ENCODE measurements at places on chromosomes 2 and 18.

GRCh38 chr2:56784046-56784445, 600.3 kb downstream of the CCDC85A start:
- no peak for DNase-seq

GRCh38 chr18:7370802-7371201, 139.9 kb downstream of the LRRC30 start:
- no peak for DNase-seq

GRCh38 chr2:21567395-21567794, 443.6 kb downstream of the TDRD15 start:
- DNase-seq: no peak

GRCh38 chr2:37375741-37376288, 31.4 kb downstream of the QPCT start:
- DNase-seq: no peak

DNA sequence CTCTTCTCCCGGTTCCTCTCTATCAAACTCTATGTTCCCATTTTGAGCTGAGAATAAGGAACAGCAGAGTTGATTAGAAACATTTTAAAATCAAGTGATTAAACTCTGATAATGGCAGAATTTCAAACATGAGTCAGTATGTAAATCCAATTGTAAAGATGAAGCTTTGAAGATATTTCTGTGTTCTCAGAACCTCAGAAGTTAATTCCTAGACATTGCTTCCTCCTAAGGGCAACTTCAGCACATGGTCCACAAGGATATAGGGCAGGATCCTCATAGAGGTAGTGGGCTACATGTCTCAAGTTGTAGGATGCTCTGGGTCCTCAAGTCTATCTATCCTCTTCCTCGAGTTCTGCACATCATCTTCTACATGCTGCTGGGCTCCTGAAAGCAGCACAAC, 46.3 kb downstream of the QPCT start:
- DNase-seq: no peak

DNA sequence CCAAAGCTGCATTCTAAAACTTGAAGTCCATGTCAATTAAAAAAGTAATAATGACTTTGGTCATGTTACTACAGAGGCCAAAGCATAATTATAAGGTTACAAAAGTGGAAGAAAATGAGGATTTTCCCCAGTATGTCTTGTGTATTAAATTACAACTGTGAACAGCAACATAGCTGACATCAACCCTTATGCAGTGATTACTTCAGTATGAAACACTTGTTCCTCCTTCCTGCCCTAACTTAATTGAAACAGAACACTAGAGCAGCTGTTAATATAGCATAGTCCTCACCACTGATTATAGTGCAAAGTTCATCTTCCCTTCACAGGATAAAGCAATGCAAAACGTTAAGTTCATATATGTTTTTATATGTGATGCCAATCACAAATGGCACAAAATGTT, 29.9 kb downstream of the EPB41L3 start:
- DNase-seq: no peak

DNA sequence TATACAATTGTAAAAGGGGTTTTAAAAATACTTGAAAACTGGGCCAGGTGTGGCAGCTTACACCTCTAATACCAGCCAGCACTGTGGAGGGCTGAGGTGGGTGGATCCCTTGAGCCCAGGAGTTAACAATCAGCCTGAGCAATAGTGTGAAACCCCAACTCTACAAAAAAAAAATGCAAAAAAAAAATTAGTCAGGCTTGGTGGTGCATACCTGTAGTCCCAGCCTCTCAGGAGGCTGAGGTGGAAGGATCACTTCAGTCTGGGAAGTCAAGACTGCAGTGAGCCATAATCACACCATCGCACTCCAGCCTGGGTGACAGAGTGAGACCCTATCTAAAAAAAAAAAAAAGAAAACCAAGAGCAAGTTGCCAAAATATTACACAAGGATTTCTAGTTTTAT, 182.7 kb downstream of the UBE2E3 start:
- DNase-seq: no peak

GRCh38 chr2:100730290-100730868, 89.6 kb upstream of the NPAS2 start:
- no peak for DNase-seq

GRCh38 chr2:159003555-159003954, 35.1 kb downstream of the TANC1 start:
- no peak for DNase-seq

DNA sequence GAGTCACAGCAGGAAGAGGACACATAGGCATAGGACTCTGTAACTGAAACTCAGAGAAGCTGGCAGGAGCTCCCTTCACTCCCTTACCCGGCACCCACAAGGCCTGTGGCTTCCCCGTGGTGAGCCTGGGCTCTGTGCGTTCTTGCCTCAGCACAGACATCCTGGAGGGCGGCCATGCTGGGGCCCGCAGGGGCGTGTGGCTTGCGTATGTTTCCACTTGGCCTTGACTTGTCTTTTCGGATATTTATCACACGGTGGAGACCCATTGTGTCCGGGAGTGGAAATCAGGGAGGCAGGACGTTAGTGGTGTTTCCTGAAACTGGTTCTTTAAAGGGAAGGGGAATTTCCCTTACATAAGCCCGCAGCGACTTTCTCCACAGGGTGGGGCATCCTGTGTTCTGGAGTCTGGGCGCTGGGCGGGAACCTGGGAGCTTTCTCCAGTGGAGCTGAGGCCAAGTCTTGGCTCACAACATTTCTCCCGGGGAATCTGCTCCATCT, 49.9 kb upstream of the EML6 start:
- no peak for DNase-seq

DNA sequence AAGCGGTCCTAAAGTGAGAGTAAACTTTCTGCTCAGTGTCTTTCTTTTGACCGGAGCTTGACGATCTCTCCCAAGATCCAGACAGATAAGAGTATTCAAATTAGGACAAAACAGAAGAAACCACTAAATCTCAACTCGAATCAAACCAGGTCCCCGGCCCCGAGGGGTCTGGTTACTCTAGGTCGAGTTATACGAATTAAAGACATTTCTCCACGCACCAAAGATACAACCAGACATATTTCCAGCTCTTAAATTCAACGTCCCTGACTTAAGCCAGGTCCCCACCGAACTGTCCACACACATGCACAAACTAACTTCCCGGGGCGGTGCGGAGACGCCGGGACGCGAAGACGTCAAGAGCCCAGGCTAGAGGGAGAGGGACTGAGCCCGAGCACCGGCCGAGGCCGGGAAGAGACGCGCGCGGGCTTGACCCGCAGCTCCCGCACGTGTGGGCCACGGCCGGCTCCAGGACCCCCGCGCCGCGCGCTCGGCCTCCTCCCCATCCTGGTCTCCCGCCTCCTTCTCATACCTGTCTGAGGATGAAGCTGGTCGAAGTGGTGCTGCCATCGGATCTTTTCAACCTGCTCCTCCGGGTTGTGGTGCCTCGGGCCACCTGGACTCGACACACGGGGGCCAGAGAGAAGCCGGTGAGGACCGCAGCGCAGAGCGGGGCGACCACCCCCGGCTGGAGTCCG, 896 bp downstream of the CACNB4 start:
- DNase-seq: peak; percentile 45

DNA sequence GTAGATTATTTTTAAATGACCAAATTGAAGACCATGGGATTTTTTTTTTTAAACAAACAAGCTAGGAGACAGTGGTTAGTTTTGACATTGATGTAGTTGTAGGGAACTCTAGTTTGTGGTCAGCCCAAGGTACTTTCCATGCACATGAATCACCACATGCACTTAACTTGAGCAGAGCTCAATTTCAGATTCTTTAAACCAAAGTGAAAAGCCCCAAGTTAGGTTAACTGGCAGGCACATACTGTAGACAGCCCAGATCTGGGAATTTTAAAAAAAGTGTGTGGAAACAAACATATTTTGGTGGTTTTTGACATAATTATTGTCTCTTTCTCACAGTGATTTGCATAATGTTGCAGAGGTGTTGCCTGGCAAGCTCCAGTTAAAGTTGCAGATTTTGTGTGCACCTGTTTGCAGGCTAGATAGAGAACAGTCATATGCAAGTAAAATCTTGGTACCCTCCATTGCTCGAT, 88.4 kb downstream of the BCL2L11 start:
- no peak for DNase-seq

DNA sequence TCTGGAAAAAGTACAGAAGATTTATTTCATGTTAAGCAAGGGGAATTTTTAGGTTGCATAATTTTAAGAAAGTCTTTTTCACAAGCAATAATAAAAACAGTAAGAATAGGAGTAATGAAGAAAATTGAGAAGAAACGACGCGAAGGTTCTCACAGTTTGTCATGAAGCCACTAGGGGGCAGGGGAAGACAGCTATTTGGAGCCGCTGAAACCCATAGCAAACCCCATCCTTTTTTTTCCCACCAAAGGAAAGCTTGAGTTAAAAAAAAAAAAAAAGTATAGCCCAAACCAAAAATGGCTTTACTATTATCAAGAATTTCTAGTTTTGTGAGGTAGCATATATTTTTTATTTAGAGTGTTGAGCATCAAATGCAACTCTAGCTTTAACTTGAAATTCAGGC, 300.9 kb downstream of the PHLPP1 start:
- no peak for DNase-seq

DNA sequence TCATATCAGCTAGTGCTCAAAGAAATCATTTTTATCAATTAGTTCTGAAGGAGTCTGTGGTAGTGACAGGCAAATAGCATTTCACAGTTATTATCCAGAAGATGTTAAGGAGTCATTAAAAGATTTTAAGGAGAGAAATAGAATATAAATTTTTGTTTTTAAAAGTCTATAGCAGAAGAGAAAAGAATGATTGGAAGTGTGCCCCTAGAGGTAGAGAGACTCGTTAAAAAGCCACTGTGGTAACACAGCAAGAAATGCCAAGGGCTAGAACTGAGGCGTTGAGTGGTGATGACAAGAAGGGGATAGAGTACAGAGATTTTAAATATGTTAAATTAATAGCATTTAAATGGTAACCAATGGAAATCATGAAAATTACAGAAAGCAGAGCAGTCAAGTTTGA, 78.3 kb downstream of the VWC2L start:
- no peak for DNase-seq

- no peak for DNase-seq
These were observed 199.8 kb downstream of the MYT1L start for GRCh38 chr2:2131075-2131789.

DNA sequence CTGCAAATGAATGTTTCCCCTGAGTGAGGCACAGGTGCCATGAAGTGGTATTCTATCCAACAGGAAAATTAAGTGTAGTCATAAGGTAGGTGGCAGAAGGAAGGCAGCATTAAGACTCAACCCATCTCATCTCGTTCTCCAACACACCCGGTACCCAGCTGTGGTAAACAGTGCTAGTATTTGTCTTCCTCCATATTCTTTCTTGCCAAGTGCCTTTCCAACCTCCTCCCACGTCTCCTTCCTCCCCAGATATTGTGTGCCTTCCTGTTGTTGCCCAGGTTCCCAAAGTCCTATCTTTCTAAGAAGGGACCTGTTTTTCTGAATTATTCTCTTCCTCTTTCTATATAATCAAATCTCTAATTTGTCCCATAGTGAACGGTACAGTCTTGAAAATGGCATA, 83.5 kb downstream of the CRIM1 start:
- DNase-seq: no peak

DNA sequence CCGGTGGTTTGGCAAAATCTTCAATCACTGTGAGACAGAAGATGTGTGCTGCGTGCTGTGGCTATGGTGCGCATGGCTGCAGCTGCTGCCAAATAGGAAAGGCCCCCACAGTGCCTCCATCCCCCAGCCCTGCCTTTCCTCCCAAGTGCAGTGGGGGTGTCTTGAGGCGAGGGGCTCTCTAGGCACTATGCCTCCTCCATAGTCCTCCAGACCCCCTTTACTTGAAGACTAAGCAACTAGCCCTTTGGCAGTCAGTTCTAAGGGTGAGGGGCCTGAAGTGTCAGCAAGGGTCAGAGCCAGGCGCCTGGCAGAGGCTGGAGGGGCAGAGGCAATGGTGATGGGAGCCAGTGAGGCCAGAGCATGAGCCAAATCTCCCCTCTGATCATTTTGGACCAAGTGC, 13.6 kb upstream of the TMEM185B start:
- DNase-seq: no peak

GRCh38 chr2:193843675-193844074, 1648.9 kb upstream of the TMEFF2 start:
- no peak for DNase-seq

GRCh38 chr2:104635608-104636007, 218.3 kb upstream of the POU3F3 start:
- DNase-seq: no peak

GRCh38 chr2:149579972-149580882, 7.3 kb downstream of the MMADHC start:
- no peak for DNase-seq

Measured in RWPE2 (cell line).